Stimulated activated naive CD8-positive, alpha-beta T cell treated with anti-CD3 and anti-CD28 coated beads, Interleukin-15, Interleukin-2, amounts not matched to agents 100 U/mL and 50 U/mL, for 24 hours (primary cell): ENCODE measurements at places on chromosomes 3 and 15.

GRCh38 chr3:30644615-30645014, 38.2 kb downstream of the TGFBR2 start:
- peak; percentile 52 for DNase-seq

DNA sequence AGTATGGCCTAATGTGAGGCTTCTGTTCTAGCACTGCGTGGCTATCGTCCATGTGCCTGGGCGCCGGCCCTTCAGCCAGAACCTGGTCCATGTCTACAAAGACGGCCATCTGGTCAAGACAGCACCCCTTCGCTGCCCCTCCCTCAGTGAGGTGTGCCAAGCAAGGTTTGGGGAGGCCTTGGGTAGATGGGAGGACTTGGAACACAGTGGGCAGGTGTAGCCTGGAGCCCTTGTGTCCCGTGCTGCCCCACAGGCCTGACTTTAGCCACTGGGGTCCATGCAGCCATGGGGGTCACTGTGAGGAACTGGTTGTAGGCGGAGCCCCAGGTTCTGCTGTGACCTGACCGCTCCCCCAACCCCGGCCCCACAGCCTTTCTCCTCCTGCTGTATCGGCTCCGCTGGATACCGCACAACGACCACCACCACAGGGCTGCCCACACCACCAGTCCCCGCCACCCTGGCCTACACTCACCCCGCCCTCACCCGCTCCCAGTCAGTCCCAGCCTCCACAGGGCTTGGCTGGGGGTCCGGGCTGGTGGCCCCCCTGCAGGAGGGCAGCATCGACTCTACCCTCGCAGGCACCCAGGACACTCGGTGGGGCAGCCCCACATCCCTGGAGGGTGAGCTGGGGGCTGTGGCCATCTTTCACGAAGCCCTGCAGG, 16.6 kb downstream of the NBEAL2 start:
- no peak for DNase-seq

DNA sequence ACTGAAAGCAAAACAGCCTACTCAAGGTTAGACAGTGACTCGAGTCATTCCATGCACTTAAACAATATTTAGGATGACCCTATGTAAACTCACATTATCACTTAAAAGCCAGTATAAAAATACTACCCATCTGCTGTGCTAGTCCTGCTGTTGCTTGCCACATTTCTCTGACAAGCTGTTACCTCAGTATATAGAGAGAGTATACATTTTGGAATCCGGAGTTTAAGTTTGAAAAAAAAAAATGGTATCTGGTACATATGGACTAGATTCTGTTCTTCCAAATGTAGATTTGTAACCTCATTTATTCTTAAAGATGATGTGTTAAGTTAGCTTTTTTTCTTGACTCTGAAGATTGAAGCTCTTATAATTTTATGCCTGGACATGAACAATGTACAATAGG, 503.8 kb upstream of the TPRG1 start:
- DNase-seq: no peak

DNA sequence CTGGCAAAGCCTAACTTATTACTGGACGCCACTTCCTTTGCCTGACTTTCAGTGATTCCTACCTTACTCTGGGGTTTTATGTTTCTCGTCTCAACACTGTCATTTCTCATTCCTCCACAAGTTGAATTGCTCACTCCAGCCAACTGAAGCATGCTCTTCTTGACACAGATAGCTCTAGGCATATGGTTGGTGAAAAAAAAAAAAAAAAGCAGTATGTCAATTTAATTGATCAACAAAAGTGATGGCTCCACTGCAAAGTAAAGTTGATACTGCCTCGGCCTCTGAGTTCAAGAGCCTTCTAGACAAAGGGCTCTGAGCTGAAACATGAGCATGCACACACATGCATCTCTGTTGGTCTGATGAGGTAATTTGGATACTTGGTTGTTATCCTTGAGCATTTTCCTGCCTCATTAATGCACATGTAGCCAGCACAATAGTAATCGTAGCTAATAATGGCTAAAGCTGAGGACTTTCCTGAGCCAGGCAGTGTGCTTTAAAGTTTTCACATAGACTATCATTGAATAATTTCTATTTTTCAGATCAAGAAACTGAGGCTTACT, 21.4 kb upstream of the UBE2Q2 start:
- no peak for DNase-seq

- DNase-seq: no peak
Measured at GRCh38 chr3:143794793-143795462, 53.3 kb downstream of the SLC9A9 start.

- DNase-seq: no peak
Measured at GRCh38 chr15:50636146-50636545, 50.5 kb downstream of the TRPM7 start.

- DNase-seq: no peak
Measured at GRCh38 chr15:77487469-77487842, 66.8 kb downstream of the HMG20A start.

DNA sequence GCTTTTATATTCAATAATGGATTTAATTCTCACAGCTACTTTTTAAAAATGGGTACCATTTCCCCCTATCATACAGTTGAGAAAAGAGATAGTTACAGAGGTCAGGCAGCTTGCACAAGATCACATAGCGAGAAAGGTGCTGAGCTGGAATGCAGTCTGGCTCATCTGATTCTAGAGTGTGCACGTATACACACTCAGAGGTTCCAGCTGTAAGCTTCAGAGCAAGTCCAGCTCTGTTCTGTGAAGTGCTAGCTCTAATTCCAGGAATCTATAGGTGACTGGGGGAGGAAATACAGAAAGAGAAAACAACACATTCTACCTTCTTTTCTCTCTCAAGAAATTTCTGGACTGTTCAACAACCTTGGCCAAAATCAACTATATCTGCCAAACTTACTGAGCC, 318.7 kb downstream of the FOXP1 start:
- DNase-seq: no peak

DNA sequence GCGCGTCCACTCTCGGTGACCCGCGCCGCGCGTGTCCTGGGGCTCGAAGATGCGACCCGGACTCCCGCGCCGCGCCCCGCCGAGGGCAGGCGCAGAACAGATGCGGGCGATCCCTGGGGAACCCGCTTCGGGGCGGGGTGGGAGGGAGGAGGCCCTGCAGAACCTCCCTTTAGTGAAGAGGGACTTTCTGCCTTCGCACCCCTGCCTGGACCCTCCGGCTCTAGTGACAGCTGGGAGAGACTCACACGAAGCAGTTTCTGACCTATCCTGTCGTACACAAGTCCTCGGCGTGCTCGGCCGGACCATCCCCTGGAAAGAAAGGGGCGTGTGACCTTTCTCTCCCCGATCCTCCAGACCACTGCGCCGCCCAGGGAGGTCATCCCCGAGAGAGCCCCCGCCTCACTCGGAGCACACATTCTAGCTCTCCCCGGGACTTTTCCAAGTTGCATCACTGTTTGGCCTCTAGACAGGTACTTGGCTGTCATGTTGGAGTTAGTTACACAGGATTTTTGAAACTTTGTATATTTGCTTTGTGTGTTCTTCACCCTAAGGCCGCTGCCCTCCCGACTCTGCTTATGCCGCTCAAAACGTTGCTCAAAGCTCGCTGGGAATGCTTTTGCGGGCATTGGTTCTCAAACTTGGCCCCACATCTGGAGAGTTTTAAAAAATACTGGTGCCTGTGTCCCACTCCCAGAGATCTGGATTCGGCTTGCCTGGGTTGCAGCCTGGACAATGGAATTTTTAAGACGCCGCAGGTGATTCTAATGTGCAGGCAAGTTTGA, 582 bp downstream of the CGNL1 start:
- DNase-seq: peak; percentile 7

DNA sequence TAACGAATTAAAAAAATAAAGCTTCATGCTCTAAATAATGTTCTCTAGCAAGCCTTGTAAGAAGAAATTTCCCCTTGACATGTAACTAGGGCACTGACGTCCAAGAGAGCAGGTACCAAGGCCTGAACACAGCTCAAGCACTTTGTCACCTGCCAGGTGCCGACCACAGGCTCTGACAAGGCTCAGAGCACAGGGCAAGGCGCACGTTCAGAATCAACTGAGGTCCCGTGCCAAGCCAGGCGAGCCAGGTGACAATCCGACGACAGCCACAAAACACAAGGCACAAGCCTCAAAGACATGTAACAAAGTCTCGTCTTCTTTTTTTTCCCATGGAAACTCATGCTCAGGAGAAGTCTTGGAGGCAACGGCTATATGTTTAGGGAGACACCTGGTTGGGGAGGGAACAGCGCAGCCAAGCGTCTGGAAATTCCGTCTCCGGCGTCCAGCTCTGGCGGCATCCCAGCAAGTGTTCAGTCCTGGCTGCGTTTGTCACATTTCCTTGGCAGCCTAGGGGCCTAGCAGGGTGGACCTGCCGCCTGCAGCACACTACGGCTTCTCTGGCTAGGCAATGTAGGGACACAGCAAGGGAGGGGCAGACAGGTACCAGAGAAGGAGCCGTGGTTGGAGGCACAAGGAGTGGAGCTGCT, 76.7 kb downstream of the ADAMTS17 start:
- DNase-seq: no peak

DNA sequence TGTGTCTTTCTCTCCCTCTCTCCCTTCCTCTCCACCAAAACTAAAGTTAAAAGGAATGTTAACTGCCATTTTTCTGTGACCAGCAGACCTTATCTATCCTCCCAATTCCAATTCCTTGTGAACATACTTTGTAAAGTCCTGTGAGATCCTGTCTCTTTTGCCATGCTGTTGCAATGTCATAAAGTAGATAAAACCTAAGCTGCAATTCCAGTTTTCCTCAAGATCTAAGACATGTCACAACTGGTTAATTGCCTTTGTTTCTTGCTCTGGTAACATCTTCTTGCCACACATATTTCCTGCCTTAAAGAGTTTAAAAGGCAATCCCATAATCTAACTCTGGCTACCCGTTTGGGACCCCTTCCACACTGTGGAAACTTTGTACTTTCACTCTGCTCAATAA, 188.7 kb downstream of the PYDC2 start:
- DNase-seq: no peak

- DNase-seq: no peak
Measured at GRCh38 chr15:75570126-75570845, 8.8 kb downstream of the PTPN9 start.

DNA sequence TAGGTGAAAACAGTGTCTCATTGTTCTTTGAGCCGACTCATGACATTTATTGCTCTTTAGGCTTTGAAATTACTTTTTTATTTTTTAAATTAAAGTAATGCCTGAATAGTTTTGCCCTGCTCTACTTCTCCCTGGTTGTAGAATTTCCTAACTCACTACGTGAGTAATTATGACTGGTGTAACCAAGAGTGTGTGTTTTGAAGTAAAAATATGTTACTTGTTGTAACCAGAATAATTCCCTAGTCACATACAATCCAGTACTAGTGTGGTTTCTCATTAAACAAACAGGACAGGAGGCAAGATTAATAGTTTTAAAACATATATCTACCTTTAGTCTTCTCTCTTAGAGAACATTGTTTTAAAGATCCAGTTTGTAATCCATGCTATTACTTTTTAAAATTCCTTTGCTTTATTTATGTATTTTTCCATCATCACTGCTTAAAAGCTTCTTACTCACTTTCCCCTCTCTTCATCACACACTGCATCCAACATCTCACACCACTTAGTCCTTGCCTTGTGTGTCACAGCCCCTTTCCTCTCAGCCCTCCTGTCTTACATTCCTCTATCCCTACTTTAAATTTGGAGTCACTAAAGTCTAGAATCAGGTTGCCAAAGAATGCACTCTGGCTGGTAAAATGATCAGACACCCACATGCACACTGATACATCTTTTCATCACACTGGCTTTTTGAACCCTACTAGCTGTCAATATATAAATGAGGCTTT, 219.7 kb downstream of the WNT5A start:
- no peak for DNase-seq

DNA sequence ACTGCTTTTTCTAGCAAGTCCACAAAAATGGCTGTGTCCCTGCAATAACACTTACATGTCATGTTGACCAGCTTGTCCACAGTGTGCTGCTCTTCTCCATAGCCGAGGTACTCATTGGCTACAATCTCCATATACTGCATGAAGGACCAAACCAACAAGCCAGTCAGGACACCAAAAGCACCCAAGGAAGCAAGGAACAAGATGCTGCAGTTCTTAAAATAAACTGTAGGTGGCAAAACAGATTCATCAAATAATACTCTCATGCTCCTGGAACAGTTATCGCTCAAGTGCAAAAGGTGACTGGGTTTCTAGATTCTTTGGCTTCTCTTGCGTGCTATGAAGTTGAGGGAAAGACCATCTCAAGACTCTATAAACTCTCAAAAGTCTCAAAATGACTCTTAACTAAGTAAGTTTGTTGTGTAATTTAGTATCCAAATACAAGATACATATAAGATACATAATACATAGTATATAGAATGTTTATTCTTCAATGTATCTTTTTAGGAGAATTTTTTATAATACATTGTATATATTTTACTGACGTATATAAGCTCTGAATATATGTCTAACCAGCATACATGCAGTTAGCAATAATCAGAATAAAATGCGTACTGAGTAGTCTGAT, 57.0 kb downstream of the NEK10 start:
- no peak for DNase-seq

- DNase-seq: no peak
Measured at GRCh38 chr3:156142702-156143101, 22.3 kb downstream of the KCNAB1 start.

DNA sequence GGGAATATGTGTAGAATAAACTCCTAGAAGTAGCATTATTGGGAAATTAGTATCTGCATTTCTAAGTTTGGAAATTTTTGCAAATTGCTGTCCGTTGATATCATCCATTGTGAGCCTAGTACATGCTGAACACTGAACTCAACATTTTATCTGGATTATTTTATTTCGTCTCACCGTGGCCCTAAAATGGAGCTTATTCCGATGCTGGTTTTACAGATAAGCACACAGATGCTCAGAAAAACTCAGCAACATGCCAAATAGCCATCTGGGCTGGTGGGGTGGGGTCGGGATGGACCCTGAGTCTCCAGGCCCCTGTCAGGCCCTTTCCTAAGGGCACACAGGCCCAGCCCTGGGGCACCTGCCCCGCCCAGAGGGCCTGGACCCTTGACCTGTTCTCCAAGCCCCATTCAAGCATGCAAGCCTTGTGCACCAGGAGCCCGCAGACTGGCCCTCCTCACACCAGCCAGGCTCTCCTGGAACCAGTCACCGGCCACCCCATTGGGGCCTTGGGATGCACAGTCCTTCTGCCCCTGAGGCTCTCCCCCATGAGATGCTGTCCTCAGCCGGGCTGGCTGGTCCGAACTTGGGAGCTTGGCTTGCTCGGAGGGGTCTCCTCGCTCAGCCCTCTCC, 20.7 kb upstream of the KLF13 start:
- no peak for DNase-seq

- no peak for DNase-seq
Measured at GRCh38 chr15:41860049-41860828, 21.6 kb downstream of the PLA2G4B start.

- DNase-seq: no peak
Measured at GRCh38 chr3:175695251-175695650, 836.1 kb downstream of the NAALADL2 start.

DNA sequence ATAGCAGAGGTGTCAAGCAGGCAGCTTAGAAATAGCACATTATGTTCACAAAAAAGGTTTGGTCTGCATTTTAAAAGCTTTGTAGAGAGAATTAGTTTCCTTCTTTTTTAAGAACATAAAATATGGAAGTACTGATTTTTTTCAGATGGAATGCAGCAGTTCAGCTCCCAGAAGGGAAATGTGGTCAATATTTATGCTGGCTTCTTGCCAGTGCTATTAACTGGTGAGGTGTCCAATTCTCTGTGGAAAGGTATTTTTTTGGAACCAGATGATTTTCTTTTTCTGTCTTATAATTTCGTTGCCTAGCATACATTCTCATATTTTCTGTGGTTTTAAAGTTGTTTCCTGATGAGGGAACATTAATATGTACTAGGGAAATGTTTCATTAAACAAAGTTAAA, 211.4 kb upstream of the ZNF385D start:
- DNase-seq: no peak

GRCh38 chr3:132343018-132343612, 25.9 kb downstream of the ACP3 start:
- peak; percentile 20 for DNase-seq

GRCh38 chr15:27865926-27866325, 233.2 kb downstream of the OCA2 start:
- DNase-seq: no peak
